Activated CD8-positive, alpha-beta memory T cell treated with anti-CD3 and anti-CD28 coated beads for 1 hour (primary cell): ENCODE measurements at places on chromosomes 6 and 20.

DNA sequence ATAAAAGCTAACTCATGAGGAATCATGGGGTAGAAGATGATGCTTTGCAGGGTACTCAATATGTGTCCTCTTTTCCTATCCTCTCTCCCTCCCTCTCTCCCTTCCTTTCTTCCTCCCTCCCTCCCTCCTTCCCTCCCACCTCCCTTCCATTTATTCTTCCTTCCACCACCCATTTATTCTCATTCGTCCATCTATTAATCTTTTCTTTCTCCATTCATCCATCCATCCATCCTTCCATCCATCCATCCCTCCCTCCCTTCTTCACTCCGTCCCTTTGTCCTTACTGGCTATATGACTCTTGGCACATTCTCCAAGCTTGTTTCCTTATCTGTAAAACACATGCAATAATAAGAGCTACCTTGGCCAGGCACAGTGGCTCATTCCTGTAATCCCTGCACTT, 40.9 kb downstream of the ARHGAP40 start:
- no peak for DNase-seq

DNA sequence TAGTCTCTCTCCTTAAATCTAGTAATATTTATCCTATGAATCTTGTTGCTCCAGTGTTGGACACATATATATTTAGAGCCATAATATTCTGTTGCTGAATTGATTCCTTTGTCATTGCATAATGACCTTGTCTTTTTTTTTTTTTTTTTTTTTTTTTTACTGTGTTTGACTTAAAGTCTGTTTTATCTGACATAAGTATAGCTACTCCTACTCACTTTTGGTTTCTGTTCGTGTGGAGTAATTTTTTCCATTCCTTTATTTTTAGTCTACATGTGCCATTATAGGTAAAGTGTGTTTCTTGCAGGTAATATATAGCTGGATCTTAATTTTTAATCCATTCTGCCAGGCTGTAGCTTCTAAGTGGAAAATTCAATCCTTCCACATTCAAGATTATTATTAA, 166.5 kb downstream of the GMDS start:
- no peak for DNase-seq

GRCh38 chr6:56954403-56955170, at the start of gene BEND6:
TSS of gene BEND6 (plus strand) at chr6:56955107. CDS start at chr6:56981811, 26,704 bp downstream.
- DNase-seq: no peak

- DNase-seq: no peak
These were observed 149.4 kb downstream of the DHX35 start for GRCh38 chr20:39111359-39112177.

GRCh38 chr20:46359233-46359751, 47.1 kb downstream of the ELMO2 start:
- no peak for DNase-seq

DNA sequence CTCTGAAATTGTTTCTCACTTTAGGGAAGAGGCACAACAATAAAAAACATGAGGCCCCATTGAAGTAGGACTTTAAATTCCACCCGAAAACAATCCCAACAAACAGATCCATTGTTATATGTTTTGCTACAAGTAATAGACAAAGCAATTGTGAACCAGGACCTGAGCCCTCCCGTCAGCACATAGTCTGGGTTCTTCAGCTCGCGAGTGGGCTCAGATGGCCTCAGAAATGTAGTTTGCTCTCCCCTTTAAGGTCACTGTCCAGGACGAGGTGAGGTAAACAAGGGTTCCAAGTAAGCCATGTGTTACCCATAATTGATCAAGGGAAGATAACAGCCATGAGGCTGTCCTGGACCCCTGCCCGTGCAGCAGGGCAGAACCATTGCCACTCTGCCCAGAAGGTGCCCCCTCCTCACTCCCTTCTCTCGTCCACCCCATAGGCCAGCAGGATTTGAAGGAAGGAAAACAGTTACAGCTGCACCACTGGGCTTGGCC, 160.1 kb upstream of the QKI start:
- DNase-seq: no peak

- no peak for DNase-seq
These were observed 26.2 kb upstream of the SRF start for GRCh38 chr6:43144879-43145278.

GRCh38 chr6:48471326-48471725, 360.3 kb upstream of the PTCHD4 start:
- no peak for DNase-seq

DNA sequence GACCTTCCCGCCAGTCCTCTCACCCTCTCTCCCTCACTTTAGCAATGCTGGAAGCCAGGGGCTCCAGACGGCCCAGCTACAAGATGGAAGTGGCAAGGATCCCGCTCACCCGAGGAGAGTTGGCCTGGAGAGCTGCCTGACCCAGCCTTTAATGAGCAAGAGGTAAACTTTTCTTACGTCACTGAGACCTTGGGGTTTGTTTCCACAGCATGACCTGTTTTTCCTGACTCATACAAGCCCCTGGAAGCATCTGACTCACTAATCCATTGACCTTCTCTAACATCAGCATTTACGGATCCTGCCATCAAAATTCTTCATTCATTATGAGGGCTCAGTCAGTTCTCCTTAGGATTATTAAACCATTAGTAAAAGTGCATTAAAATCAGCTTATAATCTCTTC, 120.4 kb downstream of the MYLK4 start:
- no peak for DNase-seq

DNA sequence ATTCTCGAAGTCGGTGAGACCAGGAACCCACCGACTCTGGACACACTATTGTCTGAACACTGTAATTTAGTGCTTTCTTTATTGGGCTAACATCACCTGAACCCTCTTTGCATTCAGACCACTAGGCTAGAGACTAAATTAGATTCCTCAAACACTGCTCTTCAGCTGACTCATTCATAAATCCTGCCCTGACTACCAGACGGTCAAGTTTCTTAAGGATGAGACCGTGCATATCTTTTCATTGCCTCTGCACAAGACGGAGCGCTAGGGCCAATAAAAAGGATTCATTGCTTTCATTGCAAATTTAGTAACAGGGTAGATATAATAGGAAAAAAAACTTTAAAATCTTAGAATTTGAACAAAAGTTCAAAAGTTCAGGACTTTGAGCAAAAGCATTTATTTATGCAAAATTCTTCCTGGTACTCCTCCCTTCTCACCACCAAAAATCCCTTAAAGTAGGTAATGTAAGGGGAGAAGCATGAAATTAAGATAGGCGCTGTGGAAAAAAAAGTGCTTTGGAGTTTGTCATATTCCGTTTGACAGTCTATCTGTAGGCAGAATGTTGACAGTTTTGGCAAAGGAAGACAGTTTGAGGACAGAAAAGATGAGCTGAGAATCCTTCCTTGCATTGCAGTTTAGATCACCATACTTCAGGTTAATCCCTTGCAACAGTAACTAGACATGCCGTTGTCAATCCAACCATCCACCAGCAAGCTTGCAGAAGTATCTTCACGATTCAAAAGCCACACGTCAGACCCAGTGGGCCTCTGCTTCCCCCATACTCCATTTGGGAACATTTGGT, 328.6 kb upstream of the JARID2 start:
- no peak for DNase-seq

DNA sequence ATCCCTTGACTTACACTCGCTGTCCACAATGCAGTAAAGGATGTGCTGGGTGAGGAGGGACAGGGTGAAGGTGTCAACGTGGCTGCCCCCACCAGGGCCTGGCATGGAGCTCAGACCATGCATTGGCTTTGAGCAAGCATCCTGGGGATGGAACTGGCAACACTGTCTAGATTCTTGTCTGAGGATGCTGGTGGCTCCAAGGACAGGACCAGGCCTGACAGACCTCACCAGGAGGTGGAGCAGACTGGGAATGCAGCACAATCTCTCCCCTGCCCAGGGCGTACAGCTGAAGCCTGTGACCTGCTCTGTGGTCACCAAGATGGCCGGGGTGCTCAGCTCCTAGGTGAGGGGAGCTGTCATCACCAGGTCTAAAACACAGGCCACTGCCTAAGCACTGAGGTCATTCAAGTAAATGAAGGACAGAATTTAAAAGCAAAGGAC, 50.9 kb downstream of the MYH7B start:
- no peak for DNase-seq

- DNase-seq: no peak
These were observed 72.8 kb downstream of the KIF13A start for GRCh38 chr6:17914651-17915050.

DNA sequence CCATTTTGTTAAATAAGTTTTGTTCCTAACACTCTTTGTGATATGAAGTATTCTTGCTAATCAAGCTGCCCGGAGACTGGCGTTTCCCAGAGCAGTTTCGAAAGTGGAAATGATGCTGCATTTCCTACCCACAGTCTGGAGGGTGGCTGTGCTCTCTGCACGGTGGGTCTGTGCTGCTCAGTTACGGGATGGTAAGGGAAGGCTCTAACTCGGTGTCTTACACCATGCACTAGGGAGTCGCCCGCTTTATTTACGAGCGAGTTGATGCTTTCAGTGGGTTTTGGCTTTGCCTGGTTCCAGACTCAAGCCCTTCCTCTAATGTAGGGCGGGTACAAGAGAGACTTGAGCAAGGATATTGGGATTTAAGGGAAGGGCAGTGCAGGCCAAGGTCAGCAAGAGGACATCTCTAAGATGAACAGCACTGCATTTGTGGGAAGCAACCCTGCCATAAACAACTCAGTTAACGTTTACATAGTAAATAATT, 180.1 kb upstream of the AKAP12 start:
- DNase-seq: no peak

- no peak for DNase-seq
These were observed 52.9 kb downstream of the STK4 start for GRCh38 chr20:45019027-45019761.

GRCh38 chr6:107340881-107341280, 118.5 kb downstream of the PDSS2 start:
- no peak for DNase-seq

- DNase-seq: no peak
These were observed 10.1 kb downstream of the ALDH5A1 start for GRCh38 chr6:24504649-24505586.

DNA sequence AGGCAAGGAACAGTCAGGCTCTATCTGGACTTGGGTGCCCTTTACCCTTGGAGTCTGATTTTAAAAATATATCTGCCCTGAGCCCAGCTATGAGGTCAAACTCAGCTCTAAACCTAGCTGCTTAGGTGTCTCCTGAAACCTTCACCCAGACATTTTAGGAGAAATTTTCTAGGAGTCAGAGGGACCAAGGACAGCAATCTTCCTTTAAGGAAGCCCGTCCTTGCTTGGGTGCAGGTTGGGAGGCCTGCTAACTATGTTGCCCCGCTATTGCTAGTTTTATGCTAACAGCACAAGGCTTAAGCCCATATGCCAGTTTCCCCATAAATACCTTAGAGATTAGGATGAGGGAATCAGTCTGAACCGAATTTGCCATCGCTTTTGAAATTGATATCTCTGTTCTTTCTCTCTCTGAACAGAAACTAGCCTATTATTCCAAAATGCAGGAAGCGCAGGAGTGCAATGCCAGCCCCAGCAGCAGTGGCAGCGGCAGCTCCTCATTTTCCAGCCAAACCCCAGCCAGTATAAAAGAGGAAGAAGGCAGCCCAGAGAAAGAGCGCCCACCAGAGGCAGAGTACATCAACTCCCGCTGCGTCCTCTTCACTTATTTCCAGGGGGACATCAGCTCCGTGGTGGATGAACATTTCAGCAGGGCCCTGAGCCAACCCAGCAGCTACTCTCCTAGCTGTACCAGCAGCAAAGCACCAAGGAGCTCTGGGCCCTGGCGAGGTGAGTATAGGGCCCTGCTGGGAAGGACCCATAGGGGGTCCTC, 2.6 kb downstream of the VGLL2 start:
- no peak for DNase-seq

- no peak for DNase-seq
These were observed 16.6 kb upstream of the LYRM2 start for GRCh38 chr6:89655122-89655521.

GRCh38 chr20:3919352-3919751, 30.2 kb downstream of the PANK2 start:
- no peak for DNase-seq

GRCh38 chr6:87436435-87436834, 28.7 kb downstream of the CFAP206 start:
- peak; percentile 6 for DNase-seq

GRCh38 chr6:93105017-93105416, 314.3 kb downstream of the EPHA7 start:
- DNase-seq: no peak

GRCh38 chr6:328136-328670, 35.9 kb downstream of the DUSP22 start:
- DNase-seq: no peak

- DNase-seq: no peak
These were observed 63.3 kb upstream of the MAP7 start for GRCh38 chr6:136613477-136613876.

DNA sequence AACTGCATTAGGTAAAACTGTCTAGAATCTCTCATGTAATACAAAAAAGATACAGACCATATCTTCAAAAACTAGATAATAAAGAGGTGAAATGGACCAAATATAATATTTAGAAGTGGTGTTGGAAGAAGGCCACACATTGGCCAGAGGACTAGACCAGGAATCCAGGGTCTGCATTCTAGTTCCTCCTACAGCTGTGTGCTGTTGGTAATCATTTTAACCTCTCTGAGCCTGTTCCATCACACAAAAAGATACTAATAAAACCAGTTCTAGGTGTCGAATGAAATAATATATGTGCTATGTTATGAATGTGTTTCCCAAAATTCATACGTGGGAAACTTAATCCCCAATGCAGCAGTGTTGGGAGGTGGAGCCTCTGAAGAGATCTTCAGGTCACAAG, 111.6 kb upstream of the RREB1 start:
- DNase-seq: no peak

GRCh38 chr6:26195376-26195923, 108.2 kb downstream of the HFE start:
- DNase-seq: peak; percentile 71

GRCh38 chr6:154738551-154738961, 5.3 kb downstream of the SCAF8 start:
- no peak for DNase-seq

DNA sequence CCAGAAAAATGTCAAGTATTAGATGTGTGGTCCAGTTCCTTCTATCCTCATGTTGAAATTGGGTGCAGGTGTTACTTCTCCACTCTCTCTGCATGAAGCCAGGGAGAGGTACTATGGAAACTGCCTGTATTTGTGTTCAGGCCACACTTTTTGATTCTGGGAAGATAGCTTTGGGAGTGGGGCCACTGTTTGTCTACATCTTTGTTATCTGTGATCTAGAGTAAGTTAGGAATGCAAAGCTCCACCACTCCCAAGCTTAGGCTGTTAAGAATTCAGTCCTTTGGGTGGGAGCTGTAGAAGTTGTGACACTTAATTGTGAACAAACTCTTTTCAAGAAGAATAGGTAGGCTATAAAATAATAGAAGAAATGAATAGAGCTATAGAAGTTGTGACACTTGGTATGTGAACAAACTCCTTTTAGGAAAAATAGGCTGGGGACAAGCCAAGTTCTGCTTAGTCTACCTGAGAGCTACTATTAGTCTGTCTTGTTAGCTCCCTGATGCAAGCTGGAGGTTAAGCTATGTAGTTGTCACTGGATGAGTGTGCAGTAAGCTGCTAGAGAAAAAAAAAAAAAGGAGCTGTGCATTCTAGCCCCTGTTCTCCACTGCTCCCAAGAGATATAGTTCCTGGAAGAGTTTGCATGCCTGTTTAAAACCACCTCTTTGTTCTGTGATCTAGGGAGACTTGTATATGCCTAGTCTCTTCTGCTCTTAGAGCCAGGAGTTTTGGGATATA, 7.1 kb upstream of the GFRAL start:
- no peak for DNase-seq
